ENCODE measurements at places on chromosomes 4 and X.

DNA sequence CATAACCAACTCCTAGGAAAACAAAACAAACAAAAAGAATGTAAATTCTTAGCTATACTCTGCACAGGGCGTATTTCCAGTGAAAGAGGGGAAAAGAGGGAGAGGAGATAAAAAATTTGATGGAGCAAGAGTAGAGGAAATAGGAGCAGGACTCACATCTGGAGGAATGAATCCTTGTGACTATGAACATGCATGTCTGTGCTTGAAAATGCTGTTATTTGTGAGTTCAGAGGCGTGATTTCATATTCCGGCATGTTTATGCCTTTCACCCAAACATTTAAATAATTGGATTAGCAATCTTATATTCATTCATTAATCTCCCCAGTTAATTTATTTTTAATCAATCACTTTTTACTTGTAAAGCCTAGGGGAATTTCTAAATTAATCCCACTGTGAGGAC lies 11.2 kb upstream of the NUDT11 start:
- no peak for DNase-seq

DNA sequence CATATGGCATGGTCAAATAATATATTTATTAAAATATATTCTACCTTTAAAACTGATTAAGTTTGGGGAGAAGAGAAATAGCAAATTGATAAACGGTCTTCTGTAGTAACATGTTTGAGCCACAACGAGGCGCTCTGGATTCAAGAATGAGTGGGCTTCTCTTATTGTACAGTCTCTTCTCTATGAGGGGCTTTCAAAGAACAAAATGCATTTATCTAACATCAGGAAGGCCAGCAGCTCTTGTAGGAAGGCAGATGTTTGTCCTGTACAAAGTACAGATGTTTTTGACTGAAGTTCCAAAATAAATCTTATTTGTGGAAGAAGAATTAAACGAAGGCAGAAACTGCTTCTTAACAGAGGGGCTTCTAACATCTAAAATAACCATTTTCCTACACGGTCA lies 153.6 kb downstream of the RASL11B start:
- DNase-seq: no peak

- no peak for DNase-seq
Measured at GRCh38 chr4:141642711-141643110, 6.3 kb downstream of the IL15 start.

DNA sequence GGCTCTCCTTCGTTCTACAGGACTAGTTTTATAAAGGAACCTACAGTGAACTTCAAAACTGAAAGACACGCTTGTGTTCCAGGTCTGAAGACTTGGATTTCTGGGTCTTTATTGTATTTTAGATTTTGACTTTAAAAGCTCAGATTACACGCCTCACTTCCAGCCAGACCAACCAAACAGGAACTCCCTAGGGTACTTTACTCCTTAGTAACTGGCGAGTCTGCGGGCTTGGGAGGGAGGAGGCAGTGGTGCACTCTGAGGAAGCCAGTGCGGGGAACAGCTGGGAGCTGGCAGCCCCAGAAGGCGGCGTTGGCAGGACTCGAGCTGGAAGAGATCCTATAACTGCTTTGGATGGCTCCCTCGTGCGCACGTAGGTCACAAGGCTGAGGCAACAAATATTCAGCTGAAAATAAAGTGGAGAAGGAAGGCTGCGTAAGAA lies 391 bp upstream of the PHKA1 start:
- peak; percentile 12 for DNase-seq

GRCh38 chr4:153799694-153800074 lies 10.8 kb upstream of the SFRP2 start:
- peak; percentile 28 for DNase-seq

DNA sequence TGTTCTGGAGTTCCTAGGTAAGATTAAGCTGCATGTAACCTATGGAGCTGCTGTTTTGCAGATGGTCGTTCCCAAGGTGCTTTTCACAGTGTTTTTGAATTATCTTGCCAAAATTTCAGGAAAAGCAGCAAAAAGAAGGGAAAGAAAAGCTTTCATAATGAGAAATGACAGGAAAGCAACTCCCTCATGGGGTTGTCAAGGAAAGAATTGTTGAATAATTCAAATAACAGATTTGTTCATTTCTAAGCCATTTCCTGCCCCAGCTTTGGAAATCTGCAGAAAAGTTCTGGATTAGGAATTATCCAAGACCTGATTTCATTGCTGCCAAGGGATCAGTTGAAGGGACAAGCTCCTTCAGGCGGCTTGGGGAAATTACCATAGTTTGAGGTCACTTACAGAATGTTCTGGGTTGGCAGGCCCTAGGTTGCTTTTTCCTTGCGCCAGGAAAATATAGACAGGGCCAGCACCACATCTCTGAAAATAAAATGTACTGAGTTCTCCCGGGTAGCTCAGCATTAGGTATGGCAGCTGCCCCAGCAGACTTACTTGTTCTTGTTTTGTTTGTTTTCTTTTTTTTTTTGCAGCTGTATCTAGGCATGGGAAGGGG lies 354.7 kb downstream of the STIM2 start:
- DNase-seq: no peak

GRCh38 chrX:129523079-129523911 lies at the start of gene SMARCA1:
TSS of gene SMARCA1 (minus strand) at chrX:129523490. CDS start at chrX:129523370, 120 bp downstream.
- peak; percentile 36 for DNase-seq

DNA sequence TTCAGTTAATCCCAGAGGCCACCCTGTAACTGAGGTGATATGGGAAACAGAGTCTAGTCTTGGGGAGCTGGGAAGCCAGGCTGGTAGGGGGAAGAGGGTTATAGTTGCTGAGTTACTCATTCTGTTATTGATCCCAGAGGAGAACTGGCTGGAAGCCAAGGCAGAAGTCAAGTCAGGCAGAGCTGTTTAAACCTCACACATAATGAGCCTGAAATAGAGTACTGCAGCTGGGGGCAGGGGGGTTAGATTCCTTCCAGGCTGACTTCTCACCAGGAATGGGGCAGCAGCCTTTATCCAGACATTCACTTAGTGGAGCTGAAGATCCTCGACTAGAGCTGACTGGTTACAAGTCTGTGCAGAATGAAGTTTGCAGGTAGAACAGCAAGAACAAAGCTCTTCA lies 144.9 kb downstream of the C4orf33 start:
- peak; percentile 41 for DNase-seq

GRCh38 chr4:70849291-70849690 lies 9.6 kb upstream of the GRSF1 start:
- no peak for DNase-seq

GRCh38 chrX:9252182-9252581 lies 212.7 kb upstream of the TBL1X start:
- no peak for DNase-seq

GRCh38 chr4:72857787-72858186 lies 211.7 kb downstream of the COX18 start:
- DNase-seq: no peak

DNA sequence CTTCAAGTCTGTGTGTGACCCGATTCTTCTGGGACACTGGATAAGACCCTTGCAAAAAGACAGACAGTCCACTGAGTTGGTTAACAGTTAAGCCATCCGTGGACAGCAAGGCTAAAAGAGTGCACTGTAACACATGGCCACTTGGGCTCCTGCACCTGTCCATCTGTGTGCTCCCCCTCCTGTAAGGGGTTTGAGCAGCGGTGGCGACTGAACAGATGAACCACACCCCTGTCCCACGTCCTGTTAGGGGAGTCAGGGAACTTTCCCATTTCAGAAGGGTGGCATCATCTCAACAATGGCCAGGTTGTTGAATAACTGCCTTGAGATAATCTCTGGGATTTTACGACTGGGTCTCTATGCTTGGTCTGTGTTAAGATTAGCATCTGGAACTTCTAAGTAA lies 178.6 kb downstream of the GRXCR1 start:
- no peak for DNase-seq

GRCh38 chr4:158496030-158496741 lies 25.5 kb upstream of the RXFP1 start:
- no peak for DNase-seq

- DNase-seq: no peak
Measured at GRCh38 chrX:100635040-100635439, 1.6 kb downstream of the TSPAN6 start.

DNA sequence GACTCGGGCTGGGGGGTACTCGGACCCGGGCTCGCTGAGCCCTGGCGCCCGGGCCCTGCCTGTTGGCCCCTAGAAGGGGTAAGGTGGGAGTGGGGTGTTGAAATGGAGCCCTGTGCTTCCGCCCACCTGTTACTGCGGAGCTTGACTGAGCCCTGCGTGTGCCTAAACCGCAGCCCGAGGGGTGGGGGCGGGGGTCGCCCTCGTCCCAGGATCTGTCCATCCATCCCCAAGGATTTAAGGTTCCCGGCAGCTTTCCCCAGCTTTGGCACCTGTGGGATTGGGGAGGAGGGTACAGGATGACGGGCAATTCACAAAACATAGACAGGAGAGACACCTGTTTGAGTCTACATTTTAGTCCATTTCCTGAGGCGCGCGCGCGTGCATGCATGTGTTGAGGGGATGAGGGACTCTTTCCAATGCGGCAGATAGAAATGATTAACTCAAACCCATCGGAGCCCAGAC lies 779 bp downstream of the GABRQ start:
- no peak for DNase-seq

DNA sequence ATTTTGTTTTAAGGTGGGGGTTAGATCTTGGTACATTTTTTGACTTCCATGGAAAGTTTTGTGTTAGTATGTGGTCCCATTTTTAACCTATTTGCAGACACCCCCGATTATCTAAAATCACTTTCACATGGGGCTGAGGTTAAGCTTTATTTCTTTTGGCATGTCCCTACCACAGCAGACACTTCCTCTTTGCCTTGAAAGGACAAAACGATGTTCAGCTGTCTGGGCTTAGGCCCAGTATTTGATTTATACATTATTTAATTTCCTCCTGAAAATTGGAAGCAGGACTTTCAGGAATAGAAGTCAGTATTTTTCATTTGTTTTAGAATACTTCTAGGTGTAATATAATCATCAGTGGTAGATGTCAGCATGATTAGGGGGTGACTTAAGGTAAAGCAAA lies 112.4 kb upstream of the SPRY1 start:
- peak; percentile 91 for DNase-seq

DNA sequence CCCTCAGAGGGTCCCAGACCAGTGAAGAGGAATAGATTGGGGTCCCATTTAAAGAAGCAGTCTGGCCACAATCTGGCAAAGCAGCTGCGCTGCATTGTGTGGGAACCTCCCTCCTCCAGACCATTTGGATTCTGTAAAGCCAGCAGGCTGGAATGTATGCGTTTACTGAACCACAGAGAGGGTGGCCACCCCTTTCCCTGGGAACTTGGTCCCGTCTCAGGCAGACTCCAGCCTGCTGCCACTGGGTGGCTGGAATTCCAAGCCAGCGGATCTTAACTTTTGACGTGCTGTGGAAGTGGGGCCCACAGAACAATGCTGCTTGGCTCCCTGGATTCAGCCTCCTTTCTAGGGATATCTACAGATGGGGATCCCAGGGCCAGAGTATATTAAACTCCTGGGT lies 307.2 kb downstream of the DACH2 start:
- DNase-seq: no peak

GRCh38 chr4:118817178-118817930 lies 18.6 kb downstream of the SEC24D start:
- DNase-seq: no peak

- DNase-seq: no peak
Measured at GRCh38 chr4:85724791-85725563, 250.0 kb downstream of the ARHGAP24 start.

GRCh38 chrX:38817004-38817703 lies 15.9 kb downstream of the MID1IP1 start:
- DNase-seq: no peak

- no peak for DNase-seq
Measured at GRCh38 chrX:9438933-9439494, 25.8 kb upstream of the TBL1X start.

DNA sequence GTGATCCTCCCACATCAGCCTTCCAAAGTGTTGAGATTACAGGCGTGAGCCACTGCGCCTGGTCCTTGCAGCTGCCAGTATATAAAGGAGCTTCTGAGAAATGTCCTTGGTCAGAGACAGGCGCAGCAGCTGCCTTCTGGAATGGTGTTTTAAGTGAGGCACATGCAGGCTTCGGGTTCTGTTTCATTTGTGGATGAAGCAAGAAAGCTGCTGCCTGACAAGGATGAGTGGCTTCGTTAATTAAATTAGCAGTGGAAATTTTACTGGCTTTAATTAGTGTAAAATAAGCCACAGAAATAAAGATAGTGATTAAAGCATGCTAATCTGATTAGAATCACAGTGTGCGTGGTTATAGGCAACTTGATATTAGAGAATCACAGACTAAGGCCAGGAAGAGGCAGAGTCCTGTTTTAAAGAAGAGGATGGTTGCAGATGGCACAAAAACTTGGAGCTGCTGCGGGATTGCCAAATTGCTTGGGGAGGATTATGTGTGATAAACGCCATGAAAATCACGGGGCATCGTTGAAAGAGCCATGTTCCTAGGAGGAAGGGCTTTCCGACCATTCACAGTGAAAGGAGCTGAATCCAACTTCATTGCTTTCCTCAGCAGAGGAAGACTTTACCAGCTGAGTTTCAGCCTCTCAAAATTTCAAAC lies 348.4 kb upstream of the FAT1 start:
- no peak for DNase-seq

- DNase-seq: no peak
Measured at GRCh38 chr4:169100670-169101101, 90.6 kb upstream of the CBR4 start.

DNA sequence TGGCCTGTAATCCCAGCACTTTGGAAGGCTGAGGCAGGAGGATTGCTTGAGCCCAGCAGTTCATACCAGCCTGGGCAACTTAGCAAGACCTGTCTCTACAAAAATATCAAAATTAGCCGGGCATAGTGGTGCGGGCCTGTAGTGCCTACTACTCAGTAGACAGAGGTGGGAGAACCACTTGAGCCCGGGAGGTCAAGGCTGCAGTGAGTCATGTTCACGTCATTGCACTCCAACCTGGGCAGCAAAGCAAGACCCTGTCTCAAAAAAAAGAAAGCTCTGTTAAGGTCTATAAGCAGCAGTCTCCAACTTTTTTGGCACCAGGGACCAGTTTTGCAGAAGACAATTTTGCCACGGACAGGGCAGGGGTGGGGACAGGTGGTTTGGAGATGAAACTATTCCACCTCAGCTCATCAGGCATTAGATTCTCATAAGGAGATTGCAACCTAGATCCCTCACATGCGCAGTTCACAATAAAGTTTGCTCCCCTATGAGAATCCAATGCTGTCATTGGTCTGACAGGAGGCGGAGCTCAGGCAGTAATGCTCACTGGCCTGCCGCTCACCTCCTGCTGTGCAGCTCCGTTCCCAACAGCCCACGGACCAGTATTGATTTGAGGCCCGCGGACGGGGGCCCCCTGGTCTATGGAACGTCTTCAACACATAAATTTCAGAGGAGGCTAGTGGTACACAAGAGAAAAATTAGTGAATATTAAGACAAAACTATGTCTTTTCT lies 67.9 kb downstream of the KLHL8 start:
- no peak for DNase-seq
